ENCODE measurements at places on chromosomes 12 and 14.

DNA sequence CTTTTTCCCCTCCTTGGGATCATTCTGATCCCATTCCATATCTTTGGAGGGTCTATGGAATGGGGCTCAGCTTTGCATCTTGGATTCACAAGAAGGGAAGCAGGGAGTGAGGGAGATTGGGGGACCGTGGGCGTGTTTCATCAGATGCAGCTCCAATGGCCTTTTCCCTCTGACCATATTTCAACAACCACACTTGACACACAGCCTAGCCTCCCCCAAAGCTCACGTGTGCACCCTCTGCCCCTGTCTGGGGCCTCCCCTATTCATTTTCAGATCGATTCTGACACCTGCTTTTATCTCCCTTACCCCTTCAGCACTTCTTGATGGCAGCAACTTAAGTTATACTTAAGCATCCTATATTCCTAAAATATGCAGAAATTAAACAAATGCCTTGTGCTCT is 126.6 kb downstream of the CHST11 start:
- DNase-seq, result no peak

DNA sequence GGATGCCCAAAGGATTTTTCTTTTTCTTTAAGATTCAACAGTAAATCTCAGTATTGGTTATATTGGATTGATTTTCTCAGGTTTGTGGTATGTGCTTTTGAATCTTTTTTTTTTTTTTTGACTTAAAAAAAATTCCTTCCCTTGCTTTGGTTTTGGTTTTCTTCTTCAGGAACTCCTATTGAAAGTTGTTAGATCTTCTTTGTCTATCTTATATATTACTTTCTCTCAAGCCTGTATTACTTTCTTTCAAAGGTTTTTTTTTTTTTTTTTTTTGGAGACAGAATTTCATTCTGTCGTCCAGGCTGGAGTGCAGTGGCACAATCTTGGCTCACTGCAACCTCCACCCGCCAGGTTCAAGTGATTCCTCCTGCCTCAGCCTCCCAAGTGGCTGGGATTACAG is 21.9 kb downstream of the PPP4R4 start:
- DNase-seq, result no peak

- peak; percentile 73 for DNase-seq
These were observed 4.3 kb downstream of the IRF2BPL start for GRCh38 chr14:77024171-77024691.

DNA sequence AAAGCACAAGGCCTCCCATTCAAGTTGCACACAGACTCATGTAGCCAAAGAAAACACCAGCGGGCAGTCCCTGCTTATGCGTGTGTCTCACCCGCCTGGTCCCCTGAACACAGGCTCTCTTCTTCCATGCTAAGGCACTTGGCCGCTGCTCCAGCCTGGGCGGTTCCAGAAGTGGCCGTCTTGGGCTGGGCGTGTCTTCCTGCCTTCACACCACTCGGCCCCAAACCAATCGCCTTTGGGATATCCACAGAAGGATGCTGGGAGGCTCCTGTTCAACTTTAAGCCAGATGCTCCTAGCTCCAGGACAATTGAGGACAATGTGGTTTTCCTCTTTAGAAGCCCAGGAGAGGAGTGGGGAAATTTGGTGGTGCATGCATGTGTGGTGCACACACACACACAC is 2.2 kb downstream of the SCARB1 start:
- DNase-seq, result no peak

GRCh38 chr12:6198985-6199530 is 1.1 kb upstream of the CD9 start:
- no peak for DNase-seq

DNA sequence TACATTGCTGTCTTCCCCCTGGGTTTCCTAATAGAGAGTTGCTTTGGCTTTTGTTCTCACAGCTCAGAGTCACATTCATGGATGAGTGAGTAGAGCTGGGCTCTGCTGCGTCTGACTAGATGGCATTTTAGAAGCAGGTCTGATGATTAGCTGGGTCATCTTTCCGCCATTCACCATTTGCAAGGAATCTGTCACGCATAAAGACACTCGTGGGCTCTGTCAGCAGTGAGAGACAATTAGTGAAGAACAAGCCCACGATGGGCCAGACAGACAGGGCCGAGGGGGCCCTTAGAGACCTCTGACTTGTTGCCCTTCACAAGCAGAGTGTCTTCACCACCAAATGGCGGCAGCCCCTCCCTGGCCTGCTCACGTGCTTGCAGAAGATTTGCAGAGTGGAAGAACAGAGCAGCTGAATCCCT is 175.0 kb downstream of the CRADD start:
- no peak for DNase-seq

DNA sequence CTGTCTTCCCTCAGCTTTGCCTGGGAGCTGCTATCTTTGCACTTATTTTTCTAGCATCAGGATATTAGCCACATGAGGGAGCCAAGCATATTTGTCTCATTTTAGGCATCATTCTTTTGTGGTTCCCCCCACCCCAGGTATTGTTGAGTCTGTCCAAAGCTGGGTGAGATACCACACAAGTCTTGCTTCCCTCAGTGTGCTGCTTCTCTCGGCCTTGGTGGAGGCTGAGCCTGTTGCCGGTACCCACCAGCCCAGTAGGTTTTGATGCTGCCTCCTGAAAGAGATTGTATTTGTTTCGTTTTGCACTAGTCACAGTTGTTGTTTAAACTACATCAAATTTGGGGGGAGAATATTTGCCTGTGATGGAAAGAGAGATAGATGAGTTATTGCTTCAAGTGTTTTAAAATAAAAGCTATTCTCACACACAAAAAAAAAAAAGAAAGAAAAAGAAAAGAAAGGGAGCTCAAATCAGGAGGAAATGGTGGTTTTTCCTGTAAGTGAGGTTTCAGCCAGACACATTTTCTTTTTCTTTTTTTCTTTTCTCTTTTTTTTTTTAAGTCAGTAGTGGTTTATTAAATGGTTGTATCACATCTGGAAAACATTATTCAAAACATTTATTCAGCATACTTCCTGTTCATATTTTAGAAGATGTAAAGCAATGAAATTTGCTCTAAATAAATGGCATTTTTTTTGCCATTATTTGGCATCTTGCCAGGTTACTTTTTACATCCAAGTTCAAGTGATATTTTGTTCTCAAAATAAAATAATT is 58.5 kb downstream of the SLC4A8 start:
- no peak for DNase-seq

DNA sequence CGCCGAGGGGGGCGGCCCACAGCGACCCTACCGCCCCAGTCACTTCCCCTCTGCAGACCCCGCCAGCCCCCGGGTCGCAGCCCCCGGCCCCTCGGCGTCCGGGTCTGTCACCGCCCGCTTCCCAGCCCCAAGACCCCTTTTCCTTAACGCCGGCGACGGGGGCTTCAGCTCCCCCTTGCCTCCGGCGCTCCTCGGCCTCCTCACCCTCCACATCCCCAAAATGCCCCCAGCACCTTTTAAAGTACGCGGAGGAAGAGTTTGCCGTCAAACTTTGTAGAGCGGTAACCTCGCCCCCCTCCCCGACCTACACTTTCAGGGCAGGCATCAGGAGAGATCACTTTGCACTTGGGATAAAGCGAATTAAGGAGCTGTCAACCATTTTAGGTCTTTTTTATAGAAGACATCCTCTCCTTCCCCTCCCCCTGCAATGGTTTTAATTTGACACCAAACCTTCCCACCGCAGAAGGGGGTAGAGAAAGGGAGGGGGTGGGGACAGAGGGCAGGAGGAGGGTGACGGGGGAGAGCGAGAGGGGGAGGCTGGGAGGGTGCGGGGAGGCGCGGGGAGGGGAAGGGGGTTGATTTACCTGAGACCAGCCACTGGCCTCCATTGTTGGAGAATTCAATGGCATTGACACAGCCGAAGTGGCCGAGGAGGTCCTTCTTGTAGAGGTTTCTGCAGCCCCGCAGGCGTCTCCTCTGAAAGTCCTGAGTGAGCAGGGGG is 578 bp downstream of the DCAF5 start:
- peak; percentile 25 for DNase-seq

GRCh38 chr12:107845980-107846659 is 71.6 kb downstream of the ASCL4 start:
- DNase-seq, result no peak

DNA sequence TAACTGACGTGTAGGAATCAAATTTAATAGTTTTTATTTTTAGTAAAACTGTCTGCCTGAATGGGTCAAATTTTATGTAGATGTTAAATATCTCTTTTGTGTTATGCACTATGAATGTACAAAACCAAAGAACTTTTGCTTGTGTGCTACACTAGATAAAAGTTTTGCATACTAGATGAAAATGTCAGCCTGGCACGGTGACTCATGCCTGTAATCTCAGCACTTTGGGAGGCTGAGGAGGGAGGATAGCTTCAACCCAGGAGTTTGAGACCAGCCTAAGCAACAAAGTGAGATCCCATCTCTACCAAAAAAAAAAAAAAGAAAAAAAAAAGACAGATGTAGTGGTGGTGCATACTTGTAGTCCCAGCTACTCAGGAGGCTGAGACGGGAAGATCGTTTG is 11.1 kb downstream of the AEBP2 start:
- no peak for DNase-seq

DNA sequence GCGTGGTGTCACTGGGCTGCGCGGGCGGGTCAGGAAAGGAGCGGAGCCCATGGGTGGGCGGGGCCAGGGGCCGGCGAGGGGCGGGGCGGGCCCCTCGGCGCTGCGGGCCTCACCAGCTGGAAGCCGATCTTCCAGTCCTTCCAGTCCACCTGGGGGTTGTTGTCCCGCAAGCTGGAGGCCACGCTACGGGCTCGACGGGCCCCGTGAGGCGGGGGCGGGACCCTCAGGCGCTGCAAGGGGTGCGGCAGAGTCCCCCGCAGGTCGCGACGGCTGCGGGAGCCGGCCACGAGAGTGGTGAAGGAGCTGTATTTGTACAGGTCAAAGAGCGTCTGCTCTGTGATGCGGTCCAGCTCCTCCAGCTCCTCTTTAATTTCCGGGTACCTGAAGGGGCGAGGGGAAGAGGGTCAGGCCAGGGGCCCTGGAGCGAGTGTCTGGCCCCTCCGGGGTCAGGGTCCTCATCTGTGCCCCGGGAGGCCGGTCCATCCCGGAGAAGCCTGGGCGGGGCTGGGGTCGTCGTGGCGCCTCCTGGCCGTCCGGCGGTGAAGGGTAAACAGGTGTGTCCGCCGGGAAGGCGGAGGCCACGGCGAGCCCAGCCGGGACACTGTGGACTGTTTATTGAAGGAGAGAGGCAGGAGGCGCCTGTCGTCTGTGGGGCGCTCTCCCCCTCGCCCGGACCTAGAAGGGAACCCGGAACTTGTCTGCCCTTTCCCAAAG is 11.9 kb downstream of the SCNN1A start:
- peak; percentile 22 for DNase-seq

DNA sequence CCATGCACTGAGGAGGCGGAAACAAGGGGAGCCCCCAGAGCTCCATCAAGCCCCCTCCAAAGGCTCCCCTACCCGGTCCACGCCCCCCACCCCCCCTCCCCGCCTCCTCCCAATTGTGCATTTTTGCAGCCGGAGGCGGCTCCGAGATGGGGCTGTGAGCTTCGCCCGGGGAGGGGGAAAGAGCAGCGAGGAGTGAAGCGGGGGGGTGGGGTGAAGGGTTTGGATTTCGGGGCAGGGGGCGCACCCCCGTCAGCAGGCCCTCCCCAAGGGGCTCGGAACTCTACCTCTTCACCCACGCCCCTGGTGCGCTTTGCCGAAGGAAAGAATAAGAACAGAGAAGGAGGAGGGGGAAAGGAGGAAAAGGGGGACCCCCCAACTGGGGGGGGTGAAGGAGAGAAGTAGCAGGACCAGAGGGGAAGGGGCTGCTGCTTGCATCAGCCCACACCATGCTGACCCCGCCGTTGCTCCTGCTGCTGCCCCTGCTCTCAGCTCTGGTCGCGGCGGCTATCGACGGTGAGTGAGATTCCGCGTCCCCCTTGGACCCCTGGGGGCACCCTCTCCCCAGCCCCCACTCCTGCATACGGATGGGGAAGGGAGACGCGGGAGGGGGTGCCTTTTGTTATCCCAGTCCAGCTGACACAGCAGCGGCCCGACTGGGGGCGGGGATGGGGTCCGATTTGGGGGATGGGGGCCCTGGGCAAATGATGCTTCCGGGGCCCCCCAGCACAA is 400 bp downstream of the LRP1 start:
- DNase-seq, result no peak
